ENCODE measurements at places on chromosomes 5 and 9.

GRCh38 chr5:110879675-110880074, 140.9 kb downstream of the SLC25A46 start:
- no peak for DNase-seq

- DNase-seq: no peak
Observed at GRCh38 chr5:174146556-174146955, 101.0 kb downstream of the NSG2 start.

GRCh38 chr5:171574376-171574775, 154.9 kb downstream of the FGF18 start:
- no peak for DNase-seq

DNA sequence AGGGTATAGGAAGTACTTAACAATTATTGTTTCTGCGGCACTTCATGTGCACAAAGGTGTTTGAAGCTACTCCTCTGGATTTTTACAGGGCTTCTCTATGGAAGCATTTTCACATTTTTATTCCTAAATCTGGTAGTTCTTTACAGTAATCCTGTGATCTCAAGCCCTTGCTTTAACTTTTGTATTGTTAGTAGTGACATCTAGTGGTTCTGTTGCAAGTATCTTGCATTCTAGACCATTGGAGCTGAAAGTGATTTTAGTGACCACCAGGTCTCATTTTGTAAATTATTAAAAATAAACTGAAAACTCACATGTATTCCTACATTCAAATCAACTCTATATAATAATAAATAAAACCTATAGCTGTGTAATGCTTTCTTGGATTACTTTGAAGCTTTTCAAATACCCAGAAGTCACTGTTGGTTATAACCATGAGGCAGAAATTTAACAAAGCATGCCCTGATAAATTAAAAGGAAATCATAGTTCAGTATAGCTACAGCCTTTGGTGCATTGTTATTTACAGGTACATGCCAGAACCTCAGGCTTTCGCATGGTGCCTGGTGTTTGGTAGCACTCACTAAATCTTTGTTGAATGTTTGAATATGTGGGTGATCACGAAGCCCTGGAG, 18.9 kb downstream of the RPS23 start:
- peak; percentile 39 for DNase-seq

DNA sequence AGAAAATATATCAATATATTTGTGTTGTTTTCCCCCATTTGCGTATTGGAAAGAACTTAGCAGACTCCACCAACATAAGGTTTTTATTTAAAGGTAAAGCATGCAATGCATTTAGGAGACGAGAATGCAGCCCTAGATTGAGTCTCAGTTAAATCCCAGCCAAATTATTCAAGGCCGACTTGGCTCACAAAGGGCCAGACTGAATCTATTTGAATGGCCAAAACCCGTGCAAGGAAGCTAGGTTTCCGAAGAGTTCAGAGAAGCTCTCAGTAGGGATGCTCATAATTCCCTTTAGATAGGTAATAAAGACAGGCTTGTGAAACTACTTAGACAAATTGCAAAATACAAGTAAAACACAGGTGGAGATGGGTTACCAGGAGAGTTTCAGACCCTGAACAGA, 520.3 kb downstream of the CDH9 start:
- DNase-seq: no peak

DNA sequence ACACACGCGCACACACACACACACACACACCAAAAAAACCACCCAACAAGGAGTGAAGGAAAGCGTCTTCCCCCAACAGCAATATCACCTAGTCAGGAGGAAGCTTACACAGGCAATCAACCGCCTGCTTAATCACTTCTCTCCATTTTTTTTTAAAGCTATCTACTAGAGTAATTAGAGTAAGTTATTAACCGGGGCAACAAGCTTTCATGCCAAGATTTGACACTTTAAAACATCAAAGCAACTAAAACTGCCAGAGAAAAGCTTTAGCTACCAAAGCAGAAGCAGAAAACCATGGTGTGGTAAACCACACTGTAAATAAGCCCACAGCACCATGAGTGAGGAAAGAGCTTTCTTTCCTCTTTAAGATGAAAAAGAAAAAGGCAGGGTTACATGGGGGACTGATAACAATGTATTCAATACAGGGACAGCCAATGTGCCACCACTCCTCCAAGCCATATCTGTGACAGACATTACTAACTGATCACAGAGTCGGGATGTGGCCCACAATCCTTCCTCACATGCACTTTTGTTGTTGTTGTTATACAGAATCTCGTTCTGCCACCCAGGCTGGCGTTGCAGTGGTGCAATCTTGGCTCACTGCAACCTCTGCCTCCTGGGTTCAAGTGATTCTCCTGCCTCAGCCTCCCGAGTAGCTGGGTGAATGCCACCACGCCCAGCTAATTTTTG, 282.1 kb downstream of the CRB2 start:
- no peak for DNase-seq

DNA sequence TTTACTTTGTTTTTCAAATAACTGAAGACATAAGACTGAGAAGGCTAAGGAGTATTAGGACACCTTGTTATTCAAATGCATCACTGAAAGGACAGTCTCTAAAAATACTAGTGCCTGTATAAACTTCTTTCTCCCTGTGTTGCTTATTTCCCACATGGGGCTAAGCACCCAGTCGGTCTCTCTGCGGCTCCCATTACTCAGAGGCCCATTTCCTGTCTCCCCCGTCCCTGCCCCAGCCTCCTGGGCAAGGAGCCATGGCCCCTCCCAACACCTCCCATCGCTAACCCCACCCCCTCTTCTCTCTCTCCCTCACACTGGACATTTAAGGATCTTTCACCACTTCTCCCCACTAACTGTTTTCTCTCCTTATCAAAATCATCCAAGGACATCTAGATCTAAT, 81.9 kb downstream of the EBF1 start:
- no peak for DNase-seq

GRCh38 chr5:29005386-29005785, 1967.0 kb upstream of the CDH9 start:
- DNase-seq: no peak

DNA sequence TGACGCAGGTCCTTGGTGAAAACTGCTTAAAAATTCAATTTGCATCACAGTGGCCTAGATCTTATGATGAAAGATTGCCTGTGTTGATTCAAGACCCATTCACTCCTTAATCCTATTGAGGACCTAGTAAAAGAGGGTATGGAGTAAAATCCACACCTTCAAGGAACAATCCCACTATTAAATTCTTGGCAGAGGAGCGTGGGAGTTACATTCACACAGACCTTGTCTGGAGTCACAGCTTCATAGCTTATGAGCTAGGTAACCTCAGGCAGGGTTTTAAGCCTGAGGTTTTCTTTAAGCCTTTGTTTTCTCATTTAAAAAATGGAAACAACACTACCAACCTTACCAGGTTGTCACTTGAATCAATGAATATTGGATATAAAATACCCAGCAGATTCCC, 566.5 kb upstream of the ZNF462 start:
- no peak for DNase-seq

- no peak for DNase-seq
Observed at GRCh38 chr9:27350382-27350976, 53.5 kb upstream of the EQTN start.

DNA sequence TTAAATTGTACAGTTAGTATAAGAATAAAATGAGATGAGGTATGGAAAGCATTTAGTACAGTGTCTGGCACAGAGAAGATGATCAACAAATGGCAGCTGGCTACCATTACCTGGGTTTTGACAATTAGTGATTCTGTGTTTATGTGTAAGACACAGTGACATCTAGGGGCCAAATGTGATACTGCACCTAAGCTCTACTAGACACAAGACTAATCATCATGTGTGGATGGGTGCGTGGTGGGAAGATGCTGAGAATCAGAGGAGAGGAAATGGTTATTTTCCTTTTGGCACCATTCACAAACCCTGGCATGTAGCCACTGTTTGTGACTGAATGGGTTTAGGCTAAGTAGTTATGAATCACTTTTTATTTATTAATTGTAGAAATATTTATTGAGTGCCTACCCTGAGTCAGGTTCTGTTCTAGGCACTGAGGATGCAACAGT, 109.8 kb upstream of the TBC1D2 start:
- peak; percentile 25 for DNase-seq

DNA sequence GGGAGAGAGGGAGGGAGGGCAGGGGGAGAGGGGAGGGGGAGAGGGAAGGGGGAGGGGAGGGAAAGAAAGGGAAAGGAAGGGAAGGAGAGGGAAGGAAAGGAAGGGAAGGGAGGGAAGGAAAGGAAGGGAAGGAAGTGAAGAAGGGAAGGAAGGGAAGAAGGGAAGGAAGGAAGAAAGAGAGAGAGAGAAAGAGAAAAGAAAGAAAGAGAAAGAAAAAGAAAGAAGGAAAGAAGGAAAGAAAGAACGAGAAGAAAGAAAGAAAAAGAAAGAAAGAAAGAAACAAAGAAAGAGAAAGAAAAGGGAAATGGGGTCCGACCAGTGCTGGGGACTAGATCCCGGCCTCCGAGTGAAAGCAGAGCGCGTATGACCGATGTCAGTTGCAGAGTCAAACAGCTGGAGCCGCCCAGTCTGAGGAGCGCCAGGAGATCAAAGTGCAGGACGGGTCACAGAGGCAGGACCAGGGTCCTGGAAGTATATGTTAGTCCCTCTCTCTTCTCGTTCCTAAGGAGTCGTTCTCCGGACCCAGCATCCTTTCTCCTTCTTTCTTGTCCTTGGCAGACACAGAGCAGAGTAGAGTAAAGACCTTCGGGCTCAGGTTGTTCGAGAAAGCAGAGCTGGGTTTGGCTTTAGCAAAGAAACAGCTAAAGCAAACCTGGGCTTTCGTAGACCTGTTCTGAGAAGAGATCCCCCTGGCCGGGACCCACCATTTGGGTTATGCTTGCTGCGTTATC, 305.4 kb upstream of the MSX2 start:
- DNase-seq: no peak

GRCh38 chr5:80466669-80467485, 21.0 kb upstream of the FAM151B start:
- DNase-seq: no peak

DNA sequence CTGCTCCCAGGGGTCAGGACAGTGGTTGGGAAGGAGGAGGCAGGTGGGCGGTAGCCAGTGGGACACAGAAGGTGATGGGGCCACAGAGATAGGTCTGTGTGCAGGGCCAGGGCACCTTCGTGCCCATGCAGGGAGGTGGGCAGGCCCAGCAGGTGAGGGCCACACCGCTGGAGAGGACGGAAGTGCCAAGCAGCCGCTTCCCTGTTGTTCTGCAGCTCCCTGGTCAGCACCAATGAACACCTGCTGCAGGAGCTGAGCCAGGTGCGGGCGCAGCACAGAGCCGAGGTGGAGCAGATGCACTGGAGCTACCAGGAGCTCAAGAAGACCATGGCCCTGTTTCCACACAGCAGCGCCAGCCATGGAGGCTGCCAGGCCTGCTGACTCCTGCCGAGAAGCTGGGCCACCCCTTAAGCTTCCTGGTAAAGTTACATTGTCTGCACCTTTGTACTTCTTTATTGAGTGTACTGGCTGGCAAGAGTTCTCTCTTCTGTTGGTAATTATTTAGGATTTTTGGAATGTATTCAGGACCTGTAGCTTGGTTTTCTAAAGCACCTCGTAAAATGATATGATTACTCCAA, 40.3 kb downstream of the TPPP start:
- no peak for DNase-seq

- DNase-seq: no peak
Observed at GRCh38 chr9:108469654-108470053, 386.1 kb downstream of the ACTL7B start.

DNA sequence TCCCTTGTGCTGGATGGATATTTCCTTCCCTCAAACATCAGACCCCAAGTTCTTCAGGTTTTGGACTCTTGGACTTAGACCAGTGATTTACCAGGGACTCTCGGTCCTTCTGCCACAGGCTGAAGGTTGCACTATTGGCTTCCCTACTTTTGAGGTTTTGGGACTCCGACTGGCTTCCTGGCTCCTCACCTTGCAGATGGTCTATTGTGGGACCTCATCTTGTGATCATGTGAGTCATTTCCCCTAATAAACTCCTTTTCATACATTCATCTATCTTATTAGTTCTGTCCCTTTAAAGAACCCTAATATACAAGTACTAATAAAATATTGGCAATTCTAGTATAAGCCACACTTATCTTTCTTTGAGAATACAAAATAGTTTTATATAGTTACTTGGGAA, 1078.9 kb downstream of the CDH12 start:
- DNase-seq: no peak

DNA sequence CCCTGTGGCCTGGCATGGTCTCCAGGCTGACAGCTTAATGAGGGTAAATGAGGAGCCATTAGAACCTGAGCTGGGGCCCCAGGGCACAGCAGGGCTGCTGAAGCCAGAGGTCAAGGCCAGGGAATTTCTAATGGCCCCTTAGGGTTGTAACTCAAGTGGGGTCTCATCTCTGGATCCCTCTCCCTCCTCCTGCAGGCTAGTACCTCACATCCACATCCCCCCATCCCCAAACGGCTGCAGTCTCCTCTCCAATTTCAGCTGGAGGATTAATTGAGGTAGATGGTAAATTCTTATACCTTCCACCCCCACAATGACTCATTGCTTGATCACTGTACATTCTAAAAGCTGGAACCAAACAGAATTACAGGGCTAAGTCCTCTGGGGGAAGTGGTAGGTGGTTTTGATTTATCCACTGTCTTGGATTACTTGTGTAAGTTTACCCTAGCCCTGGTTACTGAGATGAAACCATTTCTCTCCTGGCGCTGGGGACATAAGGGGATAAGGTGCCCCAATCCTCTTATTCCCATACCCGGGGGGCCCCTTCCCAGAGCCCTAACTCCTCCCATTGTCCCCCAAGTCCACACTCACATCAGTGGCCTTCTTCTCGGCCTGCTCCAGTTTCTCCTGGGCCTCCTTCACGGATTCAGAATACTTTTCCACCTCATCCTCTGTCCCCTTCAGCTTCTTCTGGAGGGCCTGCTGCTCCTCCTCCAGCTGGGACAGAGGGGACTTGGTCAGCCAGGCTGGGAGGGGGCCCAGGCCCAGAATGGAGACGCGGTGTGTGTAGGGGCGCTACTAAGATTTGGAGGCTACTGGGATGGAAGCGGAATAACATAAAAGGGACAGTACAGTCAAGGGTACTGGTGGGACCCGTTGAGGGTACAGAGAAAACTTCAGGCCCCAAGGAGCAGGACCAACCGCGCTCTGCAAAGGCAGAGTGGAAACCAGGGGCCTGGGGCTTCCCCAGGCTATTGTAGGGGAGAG, 875 bp downstream of the TPM2 start:
- DNase-seq: no peak

DNA sequence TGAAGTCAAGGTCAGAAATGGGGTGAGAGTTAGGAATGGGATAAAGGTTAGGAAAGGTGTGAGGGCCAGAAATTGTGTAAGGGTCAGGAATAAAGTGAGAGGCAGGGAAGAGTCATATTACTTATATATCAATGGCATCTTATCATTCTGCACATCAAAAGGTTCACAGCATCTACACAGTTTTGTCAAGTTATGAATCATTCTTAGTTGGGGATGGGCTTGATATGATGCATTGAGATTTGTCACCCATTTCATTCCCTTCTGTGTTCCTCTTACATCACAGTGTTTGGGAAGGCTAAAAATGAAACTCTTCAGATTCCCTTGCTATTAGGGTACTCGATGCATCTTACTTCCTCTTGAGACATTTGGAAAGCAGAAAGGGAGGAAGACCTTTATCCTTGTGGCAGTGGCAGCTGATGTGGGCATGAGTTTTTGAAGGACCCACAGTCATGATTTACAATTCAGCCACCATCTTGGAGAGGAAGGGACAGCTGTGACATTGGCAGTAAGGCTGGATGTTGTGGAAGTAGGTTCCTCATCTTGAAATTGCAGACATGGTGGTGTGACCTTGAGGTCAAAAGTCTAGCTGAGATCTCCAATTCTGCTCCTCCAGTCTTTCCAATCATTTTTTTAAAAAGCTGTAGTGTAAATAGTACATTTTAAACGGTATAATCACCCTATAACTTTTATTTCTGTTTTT, 24.2 kb upstream of the NPR3 start:
- no peak for DNase-seq
